ENCODE measurements at places on chromosomes 3 and 15.

DNA sequence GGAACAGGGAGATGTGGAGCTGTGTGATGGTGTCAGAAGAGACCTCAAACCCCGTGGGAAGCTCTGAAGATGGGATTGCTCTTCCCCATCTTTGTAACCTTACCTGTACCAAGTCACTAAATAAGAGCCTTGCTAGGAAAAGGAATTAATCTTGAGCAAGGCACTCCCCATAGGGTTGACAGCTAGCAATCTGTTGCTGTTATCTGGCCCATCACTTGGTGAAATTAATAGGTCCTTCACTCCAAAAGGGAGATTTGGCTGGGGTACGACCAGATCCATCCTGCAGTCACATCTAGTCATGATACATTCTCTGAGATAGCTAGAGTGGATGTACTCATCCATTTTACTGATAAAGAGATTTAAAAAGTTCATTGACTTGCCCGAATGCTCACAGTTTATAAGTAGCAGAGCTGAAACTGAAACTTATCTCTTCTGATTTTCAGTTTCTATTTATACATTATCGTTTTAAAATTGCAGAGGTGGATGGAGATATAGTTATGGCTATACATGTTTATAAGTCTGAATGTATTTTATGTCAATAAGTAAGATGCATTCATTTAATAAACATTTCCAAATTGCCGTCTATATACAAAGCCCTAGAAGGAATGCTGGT, 299.1 kb upstream of the MCTP2 start:
- no peak for DNase-seq

DNA sequence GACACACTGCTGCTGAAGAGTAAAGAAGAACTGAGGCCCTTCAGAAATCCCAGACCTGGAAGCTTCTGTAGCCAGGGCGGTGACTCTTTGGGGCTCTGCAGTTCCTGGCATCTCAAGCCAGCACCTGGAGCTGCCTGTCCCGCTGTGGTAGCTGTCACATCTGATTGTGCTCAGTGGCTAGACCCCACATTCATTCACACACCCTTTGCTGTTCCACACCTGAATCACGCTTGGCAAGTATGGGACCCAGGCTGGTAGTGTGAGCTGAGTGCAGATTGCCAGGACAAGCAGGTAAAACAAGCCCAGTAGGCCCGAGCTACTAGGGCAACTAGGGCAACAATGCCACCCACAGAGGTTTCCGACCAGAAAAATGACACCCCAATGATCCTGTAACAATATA, 218.2 kb downstream of the VGLL3 start:
- DNase-seq = no peak

GRCh38 chr3:160376681-160377080, 22.3 kb downstream of the IFT80 start:
- DNase-seq = peak; percentile 70

DNA sequence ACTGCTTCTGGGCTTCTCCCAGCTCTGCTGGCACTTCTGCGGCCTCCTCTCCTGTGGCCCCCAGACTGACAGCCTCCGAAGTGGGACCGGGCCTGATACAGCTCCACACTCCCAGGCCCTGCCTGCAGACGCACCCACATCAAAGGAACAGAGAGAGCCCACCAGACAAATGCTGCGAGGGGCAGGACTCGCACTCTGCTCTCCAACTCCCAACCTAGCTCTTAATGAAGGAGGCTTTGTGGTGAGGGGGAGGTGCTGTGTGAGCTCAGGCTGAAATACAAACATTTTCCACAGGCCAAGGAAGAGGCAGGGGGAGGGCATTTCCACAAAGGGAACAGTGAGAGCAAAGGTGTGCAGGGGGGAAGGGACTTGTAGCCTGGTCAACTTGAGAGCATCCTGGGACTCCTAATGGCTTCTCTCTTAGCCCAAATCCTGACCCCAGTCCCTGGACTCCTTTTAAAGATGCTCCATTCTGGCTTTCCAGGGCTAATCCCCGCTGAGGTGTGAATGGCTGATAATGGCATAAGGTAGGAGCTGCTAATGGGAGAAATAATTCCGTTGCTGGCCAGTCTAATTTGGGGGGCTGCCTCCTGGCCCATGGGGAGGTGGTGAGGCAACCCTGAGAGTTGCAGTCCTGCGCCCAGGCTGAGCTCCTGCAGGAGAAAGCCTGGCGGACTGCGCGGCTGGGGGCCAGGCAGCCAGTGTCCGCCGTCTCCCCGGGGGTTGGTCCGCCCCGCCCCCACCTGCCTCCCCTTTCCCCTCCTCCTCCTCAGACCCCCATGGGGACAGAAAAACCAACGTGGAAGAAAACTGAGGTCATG, 9.6 kb downstream of the LINGO1 start:
- DNase-seq = no peak

GRCh38 chr3:159859836-159860235, 128.8 kb upstream of the IL12A start:
- DNase-seq = no peak

DNA sequence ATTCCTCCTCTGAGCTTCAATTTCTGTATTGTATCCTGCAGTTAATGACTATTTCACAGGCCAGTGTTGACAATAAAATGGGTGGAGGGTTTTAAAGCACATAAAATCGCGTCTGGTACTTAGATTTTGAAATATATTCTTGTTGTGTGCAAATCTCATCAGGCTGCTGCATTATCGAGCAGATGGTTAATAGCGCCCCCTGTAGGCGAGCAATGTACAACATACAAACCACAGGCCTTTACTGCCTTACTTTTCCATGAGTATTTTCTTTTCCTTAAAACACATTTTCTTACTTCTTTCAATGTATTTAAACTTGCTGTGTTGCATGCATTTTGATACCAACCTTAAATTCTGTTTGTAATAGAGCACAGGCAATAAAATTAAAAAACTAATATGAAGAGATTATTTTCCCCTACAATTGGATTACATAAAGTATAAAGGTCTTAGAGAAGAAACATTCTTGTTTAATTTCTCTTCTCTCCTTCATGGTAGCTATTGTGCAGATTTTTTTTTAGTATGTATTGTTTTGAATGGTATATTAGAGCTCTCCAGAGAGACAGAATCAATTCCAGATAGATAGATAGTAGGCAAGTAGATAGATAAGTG, 608.4 kb downstream of the CADM2 start:
- no peak for DNase-seq

DNA sequence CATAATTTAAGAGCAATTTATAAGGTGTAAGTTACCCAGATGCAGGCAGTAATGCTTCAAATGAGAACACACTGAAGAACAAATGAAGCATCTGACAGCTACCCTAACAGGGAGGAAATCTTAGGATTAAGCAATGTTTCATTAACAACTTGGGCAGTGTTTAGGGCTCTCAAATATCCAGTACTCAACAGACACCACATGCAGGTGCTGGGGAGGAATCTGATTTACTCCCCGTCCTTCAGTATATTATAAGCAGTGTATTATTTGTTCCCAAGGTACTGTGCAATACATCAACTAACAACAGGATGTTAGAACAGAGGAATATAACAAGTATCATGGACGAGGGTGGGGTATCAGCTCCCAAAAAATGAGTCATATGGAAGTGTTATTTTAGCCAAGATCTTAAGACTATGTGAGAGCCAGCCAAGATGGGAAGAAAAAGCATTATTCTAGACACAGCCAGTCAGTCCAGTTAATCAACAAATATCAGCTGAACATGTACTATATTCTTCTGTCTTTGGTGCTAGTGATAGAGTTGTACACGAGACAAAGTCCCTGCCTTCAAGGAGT, 20.4 kb downstream of the BTBD1 start:
- DNase-seq = peak; percentile 87

GRCh38 chr3:154571553-154572226, 141.7 kb upstream of the GPR149 start:
- DNase-seq = no peak

- no peak for DNase-seq
Measured at GRCh38 chr15:38743147-38743546, 178.5 kb upstream of the RASGRP1 start.

DNA sequence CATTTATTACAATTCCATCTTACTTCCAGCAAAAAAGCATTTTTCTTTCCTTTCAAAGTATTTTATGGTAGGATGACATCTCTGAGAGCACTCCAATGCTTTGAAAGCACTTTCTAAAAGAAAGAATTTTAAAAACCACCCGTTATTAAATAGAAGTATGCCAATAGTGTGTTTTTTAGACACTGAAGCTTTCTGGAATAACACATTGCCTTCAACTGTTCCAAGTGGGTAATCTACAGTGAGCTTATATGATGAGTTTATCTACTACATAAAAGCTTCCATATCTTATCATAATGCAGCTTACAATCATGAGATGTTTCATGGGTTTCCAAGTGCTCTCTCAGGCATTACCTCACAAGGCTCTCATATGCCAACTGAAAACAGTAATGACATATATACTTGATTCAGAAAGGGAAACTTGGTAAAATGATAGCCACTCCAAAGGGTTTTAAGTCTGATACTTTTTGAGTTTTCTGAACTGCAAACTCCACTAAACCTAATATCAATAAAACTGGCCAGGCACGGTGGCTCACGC, 14.1 kb downstream of the CMTM6 start:
- DNase-seq = peak; percentile 57

- DNase-seq = no peak
Measured at GRCh38 chr3:46293991-46294833, 52.0 kb downstream of the CCR3 start.

DNA sequence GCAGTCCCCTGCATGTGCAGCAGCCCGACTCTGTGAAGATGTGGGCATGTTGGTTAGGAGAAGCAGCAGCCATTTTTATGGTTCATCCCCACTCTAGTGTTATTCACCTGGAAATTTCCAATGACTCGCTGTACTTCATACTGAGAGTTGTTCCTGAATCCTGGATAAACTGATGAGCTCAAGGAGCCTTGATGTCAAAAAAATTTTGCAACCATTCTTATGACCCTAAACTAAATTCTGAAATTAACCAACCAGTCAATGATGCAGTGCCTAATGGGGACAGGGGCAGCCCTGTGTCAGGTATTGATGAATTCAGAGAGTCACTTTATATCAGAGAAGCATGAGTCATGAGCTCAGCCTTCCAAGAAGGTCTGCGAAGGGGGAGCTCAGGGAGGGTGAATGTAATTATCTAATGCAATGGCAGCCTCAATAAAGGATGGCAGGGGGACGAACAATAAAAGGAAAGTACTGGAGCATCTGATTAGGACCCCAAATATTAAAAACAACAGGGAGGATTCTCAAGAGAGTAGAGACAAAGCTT, 108.4 kb upstream of the VEPH1 start:
- no peak for DNase-seq

GRCh38 chr15:101501703-101502373, 12.3 kb upstream of the PCSK6 start:
- DNase-seq = no peak

DNA sequence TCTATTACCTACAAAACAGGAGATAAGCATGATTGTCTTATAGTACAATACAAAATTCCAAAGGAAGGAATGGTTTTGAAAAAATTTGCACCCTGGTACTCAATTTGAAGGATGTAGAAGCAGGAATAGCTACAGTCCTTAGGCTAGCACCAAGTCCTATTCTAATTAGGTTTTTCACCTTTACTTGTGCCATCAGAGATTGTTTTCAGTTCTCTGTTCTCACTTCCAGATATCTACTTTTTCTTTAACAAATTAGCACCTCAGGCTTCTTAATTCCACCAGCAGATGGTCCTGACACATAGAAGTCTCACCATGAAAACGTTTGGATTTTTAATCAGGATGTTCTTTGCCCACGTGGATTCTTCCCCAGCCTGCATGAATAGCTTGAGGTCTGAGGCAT, 43.8 kb downstream of the IL5RA start:
- DNase-seq = no peak

- no peak for DNase-seq
Measured at GRCh38 chr3:125694761-125695294, 99.5 kb upstream of the OSBPL11 start.

GRCh38 chr3:16982460-16982859, 97.7 kb downstream of the PLCL2 start:
- DNase-seq = no peak

DNA sequence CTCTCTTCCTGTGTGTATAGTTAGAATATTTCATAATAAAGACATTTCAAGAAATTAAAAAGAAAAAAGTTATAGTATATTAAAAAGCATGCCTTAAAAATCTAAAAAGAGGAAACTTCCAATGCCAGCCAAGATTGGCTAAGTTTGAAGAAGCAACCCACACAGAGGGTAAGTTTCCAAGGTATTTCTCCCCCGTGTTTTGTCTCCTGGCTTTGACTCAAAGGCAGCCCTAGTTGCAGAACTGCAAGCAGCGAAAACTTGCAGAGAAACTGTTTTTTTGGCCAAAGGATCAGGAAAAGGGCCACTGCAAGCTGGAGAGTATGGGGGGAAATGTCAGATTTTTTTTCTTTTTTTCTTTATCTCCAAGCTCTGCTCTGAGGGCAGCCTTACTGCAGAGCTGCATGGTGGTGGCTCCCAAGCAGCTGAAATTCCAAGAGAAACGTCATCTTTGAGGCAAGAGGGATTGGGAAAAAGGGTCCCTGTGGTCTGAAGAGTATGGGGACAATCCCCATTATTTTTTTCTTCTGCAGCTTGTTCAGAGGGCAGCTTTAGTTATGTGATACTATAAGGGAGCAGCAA, 23.0 kb downstream of the HACL1 start:
- DNase-seq = peak; percentile 36

GRCh38 chr3:149203758-149204157, 17.9 kb downstream of the CP start:
- DNase-seq = no peak

- DNase-seq = peak; percentile 34
Measured at GRCh38 chr3:107524326-107524840, 1.6 kb downstream of the BBX start.

DNA sequence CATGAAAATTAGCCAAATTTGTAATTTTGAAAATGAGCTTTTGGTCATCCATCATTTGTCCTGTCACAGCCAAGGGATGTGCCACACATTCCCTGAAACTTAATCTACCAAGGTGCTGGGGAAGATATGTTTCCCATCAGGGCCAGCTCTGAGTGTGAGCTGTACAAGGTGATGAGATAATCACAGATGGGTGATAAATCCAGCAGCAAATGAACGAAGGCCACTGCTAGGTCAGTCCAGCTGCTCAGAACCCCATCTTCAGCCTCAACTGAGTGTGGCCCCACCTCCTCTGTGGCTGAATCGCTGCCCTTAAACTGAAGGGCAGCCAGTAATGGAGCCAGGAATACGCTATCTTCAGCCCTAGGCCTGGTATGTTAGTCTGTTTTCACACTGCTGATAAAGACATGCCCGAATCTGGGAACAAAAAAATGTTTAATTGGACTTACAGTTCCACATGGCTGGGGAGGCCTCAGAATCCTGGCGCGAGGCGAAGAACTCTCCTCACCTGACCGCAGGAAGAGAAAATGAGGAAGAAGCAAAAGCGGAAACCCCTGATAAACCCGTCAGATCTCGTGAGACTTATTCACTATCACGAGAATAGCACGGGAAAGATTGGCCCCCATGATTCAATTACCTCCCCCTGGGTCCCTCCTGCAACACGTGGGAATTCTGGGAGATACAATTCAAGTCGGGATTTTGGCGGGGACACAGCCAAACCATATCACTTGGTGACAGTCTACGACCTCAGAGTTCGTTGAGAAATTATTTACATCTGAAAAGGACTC, 553.0 kb downstream of the NTRK3 start:
- DNase-seq = no peak

GRCh38 chr15:46856839-46857502, 860.3 kb upstream of the SEMA6D start:
- DNase-seq = no peak

GRCh38 chr3:38816026-38816425, at the start of gene SCN10A:
SCN10A (minus strand) TSS chr3:38816217; CDS start chr3:38794010, 22,207 bp downstream.
- DNase-seq = no peak
